ENCODE measurements at places on chromosomes 3 and 15.

- DNase-seq: no peak
Observed at GRCh38 chr3:20324664-20325478, 138.9 kb upstream of the SGO1 start.

- DNase-seq: no peak
Observed at GRCh38 chr3:22980346-22980745, 222.8 kb upstream of the UBE2E2 start.

GRCh38 chr3:151307131-151307530, 9.5 kb downstream of the GPR87 start:
- DNase-seq: no peak

DNA sequence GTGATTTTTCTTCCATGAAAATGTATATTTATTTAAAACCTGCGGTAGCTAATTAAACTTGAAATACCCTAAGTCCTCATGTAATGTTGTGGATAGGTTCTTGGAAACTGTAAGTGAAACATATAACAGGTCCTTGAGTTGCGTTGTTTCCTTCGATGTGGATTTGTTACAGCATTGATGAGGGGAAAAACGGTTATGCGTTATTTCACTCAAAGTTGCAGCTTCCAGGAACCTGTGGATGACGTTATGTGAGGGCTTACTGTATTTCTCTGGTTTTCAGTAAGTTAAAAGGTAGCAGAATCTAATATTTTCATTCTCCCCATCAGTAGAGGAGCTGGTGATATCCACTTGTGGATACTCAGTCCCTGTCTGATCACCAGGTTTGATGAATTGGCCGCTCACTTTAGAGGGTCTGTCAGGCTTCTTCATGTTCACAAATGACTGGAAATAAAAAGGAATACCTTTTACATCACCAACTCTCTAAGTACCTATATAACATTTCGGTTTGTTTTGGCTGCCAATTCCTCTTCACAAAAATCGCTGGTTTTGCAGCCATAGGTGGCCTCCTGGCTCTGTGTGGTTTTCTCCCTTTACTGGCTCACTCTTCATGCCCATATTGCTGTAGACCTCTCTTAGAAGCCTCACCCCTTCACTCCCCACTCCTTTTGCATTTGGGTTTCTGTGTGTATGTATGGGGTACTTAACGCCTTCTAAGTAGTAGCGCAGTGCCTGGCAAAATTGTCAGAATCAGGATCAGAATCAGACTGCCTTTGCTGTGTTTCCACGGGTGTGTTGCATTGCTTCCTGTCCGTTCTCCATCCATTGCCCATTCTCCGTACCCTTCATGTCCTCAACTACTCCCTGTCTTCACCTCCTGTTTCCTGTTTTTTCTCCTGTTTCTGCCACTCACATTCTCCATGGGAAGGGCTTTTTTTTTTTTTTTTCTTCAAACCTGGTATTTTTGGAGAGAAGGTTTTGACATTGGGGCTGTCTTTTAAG, 112.6 kb downstream of the FNDC3B start:
- DNase-seq: no peak

- DNase-seq: no peak
Observed at GRCh38 chr15:56948000-56948763, 29.7 kb downstream of the TCF12 start.

- no peak for DNase-seq
Observed at GRCh38 chr15:63483521-63484371, 20.6 kb upstream of the USP3 start.

DNA sequence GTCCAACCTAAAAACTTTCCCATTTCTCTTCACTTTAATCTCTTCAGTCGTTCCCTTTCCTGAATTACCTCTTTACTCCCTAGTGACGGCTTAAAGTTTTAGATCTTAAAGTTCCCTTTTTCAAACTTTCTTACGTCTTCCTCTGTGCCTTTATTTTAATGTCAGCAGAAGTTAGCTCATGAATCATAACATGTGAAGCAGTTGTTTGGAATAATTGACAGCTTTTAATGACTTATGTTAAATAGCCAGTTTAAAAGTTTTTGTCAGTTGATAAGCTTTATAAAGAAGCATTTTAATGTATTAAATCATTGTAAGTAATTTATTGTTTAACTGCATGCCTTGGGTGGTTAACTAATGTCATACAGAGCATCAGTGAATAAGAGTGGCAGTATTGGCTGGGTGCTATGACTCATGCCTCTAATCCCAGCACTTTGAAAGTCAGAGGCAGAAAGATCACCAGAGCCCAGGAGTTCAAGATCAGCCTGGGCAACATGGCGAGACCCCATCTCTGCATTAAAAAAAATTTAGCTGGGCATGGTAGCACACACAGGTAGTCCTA, 33.9 kb downstream of the PIK3CA start:
- DNase-seq: no peak

DNA sequence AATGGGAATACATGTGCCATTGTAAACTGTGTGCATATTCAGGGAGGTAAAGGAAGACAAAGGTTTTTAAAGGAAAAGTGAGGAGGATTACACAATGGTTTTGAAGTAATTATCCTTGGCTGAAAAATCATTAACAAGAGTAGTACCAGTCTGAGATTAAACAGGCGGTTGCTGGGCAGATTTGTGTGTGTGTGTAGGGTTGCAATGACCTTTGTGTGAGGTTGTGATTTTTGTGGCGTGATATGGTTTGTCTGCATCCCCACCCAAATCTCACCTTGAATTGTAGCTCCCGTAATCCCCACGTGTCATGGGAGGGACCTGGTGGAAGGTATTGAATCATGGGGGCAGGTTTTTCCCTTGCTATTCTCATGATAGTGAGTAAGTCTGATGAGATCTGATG, 7.0 kb downstream of the DLEC1 start:
- DNase-seq: no peak

DNA sequence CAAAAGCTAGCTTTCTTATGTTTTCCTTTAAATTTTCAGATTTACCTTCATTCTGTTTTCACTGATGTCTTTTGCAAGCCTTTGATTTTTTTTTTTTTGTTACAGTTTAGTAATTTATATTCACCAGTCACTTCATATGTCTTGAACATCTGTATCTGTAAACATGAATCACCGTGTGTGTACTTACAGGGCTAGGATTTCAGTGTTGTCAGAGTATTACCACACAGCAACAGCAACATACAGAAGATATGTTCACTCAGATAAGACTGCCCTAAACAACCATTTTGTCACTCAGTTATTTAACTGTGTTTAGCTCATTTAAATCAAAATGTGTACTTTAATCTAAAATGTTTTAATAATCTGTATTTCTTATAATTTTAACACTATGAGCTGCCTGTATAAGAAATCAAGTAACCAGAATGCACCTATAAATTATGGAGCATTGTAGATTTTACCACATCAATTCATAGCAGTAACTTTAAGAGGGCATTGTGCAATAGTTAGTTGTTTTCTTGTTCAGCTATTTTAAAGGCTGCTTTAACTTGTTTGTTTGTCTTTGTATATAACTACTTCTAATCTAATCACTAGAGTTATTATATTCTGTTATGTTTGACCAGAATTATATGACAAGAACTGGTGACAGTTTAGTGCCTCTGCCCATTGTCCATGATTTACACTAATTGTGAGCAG, 50.4 kb downstream of the GHSR start:
- no peak for DNase-seq

- DNase-seq: no peak
Observed at GRCh38 chr3:197224034-197224444, 74.4 kb downstream of the DLG1 start.

GRCh38 chr3:12750658-12751071, 8.4 kb downstream of the TMEM40 start:
- DNase-seq: peak; percentile 42

DNA sequence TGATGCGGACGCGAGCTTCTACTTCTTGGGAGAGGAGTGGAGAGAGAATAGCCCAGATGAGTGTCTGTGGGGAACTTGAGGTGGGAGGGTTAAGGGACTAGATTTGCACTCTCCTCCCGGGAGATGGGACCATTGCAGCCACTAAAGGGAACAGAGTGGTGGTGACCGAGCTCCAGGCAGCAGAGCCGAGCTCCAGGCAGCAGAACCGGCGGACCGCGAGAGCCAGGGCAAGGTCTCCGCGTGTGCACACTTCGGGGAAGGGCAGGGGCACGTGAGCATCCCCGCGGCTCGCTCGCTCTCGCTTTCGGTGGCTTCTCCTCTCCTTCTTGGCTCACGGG, 1.1 kb downstream of the IGDCC3 start:
- no peak for DNase-seq

- DNase-seq: no peak
Observed at GRCh38 chr3:127019449-127019848, 36.5 kb downstream of the PLXNA1 start.

DNA sequence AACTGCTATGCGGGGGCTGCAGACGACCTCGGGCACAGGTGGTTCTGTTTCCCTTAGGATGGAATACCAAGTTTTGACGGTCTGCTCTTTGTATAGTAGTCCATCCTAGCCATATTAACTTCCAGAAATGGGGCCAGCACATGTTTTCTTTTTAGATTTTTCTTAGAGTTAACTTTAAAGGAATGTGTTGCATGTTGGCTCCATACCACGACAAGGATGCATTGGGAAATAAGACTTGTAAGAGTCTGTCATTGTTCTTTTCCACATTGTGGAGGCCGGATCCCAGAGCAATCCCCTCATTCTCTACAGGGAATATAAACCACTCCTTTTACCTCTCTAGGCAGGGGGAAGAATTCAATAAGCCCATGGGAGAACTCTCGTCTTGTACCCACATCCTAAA, 87.1 kb upstream of the PLSCR4 start:
- DNase-seq: no peak

- no peak for DNase-seq
Observed at GRCh38 chr3:197408177-197408957, 110.0 kb upstream of the DLG1 start.

GRCh38 chr15:68264282-68264681, 13.3 kb upstream of the FEM1B start:
- DNase-seq: no peak

DNA sequence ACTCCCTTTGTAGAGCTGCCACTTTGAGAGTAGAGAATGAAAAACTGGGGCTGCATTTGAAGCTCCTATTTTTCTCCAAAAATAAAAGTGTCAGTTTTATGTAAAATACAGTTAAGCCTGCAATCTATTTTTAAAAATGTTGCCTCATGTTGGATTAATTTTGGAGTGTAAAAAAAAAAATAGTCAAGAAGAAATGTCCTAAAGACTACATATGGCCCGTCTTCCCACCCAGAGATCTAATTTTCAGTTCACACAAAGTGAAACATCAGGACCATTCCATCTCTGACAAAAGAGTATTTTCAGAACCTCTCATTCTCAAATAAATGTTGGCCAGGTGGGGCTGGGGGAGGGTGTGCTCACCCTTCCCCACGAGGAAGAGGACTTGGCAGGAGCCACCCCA, 62.7 kb downstream of the HHLA2 start:
- no peak for DNase-seq

- peak; percentile 65 for DNase-seq
Observed at GRCh38 chr15:60121845-60122244, 117.7 kb downstream of the FOXB1 start.

GRCh38 chr3:133386876-133387275, 13.0 kb upstream of the BFSP2 start:
- no peak for DNase-seq

GRCh38 chr15:73782344-73782959, 29.3 kb upstream of the INSYN1 start:
- DNase-seq: no peak

- DNase-seq: no peak
Observed at GRCh38 chr3:39254806-39255449, 24.9 kb downstream of the CX3CR1 start.

GRCh38 chr3:976006-976405, 116.8 kb upstream of the CNTN6 start:
- DNase-seq: no peak

- DNase-seq: no peak
Observed at GRCh38 chr15:76994496-76994895, 430 bp upstream of the PSTPIP1 start.

- DNase-seq: peak; percentile 8
Observed at GRCh38 chr15:50107591-50108408, 11.2 kb downstream of the ATP8B4 start.

- no peak for DNase-seq
Observed at GRCh38 chr15:85947936-85948335, 131.7 kb upstream of the AGBL1 start.

GRCh38 chr3:59432665-59433064, 382.8 kb upstream of the CFAP20DC start:
- DNase-seq: no peak

DNA sequence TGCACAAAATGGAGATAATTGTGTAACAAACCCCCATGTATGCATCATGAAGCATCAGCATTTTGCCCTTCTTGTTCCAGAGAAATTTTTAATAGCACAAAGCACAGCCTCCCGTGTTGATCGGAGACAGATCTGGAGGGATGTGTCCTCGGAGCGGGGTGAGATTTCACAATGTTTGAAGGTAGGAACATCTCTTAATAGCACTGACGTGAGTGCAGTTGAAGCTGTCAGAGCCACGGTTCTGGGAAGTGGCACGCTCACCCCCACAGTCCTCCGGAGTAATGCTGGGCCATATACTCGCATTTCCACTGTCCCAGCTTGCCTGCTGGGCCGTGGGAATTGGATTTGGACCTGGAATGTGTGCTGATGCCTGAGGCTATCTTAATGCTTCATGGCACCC, 24.1 kb downstream of the ARPP21 start:
- DNase-seq: no peak

- no peak for DNase-seq
Observed at GRCh38 chr3:182912474-182912873, 67.9 kb downstream of the DCUN1D1 start.

- DNase-seq: peak; percentile 16
Observed at GRCh38 chr3:129399895-129400357, 28.5 kb downstream of the EFCAB12 start.

DNA sequence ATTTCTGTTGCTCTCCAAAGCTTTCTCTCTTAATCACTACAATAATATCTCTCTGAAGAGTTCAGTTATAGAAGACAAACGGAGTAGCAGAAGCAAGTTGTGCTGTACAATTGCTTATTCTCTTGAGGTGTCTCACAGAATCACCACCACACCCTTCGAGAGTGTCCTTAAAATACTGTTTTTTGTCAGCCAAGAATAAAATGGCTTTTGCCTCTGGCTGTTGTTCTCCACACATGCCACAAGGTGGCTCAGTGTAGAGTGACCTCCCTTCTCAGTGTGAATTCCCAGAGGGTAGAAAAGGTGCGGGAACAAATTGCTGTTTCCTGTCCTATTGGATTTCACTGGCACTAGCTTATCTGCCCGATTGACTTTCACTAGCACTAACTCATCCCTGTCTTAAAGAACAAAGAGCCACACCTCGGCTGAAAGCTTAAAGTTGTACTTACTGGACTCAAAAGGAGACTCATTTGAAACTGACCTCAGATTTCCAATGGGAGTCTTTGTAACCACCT, 134.2 kb upstream of the SATB1 start:
- peak; percentile 46 for DNase-seq

- DNase-seq: no peak
Observed at GRCh38 chr3:48697952-48698351, 12.2 kb upstream of the NCKIPSD start.

- DNase-seq: no peak
Observed at GRCh38 chr3:11077466-11077865, 76.8 kb upstream of the HRH1 start.

- no peak for DNase-seq
Observed at GRCh38 chr3:147360051-147360439, 46.3 kb downstream of the ZIC4 start.

- peak; percentile 5 for DNase-seq
Observed at GRCh38 chr3:194556086-194557056, 69.6 kb upstream of the ATP13A3 start.

GRCh38 chr15:75131269-75131643, 70.4 kb upstream of the C15orf39 start:
- no peak for DNase-seq

- DNase-seq: no peak
Observed at GRCh38 chr3:118734664-118735063, 300.0 kb downstream of the IGSF11 start.

GRCh38 chr15:77659350-77660321, 26.9 kb upstream of the LINGO1 start:
- peak; percentile 62 for DNase-seq
